ENCODE measurements at places on chromosomes 6 and 20.

- DNase-seq: no peak
Observed at GRCh38 chr6:143699430-143699825, 21.7 kb downstream of the PHACTR2 start.

DNA sequence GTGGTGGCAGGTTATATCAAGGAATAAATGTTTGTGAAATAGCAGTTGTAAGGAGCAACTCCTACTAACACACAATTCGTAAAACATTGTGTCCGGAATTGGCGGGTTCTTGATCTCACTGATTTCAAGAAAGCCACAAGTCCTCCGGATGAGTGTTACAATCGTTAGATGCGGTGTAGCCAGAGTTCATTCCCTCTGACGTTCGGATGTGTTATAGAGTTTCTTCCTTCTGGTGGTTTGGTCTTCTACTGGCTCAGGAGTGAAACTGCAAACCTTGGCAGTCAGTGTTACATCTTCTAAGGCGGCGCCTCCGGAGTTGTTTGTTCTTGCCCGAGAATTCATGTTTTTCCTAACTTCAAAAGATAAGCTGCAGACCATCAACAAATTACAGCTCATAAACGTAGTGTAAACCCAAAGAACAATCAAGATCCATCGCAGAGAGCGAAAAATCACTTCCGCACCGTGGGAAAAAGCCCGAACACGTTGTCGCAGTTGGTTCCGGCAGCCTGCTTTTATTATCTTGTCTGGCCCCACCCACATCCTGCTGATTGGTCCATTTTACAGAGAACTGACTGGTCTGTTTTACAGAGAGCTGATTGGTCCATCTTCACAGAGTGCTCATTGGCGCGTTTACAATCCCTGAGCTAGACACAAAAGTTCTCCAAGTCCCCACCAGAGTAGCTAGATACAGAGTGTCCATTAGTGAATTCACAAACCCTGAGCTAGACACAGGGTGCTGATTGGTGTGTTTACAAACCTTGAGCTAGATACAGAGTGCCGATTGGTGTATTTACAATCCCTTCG, 58.2 kb downstream of the TRIM27 start:
- DNase-seq: peak; percentile 26

DNA sequence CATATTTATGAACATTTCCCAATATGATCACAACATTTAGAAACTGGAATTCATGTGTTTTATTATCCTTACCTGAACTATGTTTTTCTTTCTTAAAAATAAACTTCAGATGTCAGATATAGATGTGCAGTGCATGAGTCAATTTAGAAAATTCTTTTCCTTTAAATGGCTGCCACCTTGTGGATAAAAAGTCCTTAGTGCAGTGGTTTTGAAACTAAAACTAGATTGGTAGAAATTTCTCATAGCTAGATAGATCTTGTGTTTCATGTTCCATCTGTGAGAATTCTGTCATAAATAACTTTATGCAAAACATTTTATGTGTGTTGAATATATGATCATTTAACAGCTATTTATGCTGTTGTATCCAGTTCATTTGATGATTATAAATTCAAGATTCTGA, 134.9 kb downstream of the KLHL32 start:
- DNase-seq: no peak

DNA sequence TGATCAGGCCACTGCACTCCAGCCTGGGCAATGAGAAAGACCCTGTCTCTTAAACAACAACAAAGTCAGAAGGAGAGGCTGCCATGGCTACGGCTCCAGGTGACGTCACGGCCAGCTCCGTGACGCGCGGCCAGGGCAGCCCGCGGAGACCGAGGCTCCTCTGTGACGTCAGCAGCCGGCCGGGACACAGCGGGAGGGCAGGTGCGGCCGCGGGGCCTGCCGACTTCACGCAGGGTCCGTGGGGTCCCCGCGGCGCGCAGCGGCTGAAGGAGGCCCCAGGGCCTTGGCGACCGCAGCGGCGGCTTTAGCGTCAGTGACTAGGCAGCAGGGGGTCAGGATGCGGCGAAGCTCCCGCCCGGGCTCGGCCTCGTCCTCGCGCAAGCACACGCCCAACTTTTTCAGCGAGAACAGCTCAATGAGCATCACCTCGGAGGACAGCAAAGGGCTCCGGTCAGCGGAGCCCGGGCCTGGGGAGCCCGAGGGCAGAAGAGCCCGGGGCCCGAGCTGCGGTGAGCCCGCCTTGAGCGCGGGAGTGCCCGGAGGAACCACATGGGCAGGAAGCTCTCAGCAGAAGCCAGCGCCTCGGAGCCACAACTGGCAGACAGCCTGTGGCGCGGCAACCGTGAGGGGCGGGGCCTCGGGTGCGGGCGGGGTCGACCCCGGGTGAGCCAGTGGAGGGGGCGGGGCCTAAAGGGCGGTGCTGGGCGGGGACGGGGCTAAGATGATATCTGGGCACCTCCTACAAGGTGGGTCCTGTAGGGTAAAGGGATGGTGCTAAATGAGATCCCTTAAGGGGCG, at the start of gene SPAG4:
Gene SPAG4 (plus strand): TSS at position 163 of the 798 bp plus-strand sequence. CDS start 175 bp downstream, at position 338.
- DNase-seq: peak; percentile 100

GRCh38 chr6:145648149-145648548, 87.2 kb downstream of the EPM2A start:
- DNase-seq: no peak

DNA sequence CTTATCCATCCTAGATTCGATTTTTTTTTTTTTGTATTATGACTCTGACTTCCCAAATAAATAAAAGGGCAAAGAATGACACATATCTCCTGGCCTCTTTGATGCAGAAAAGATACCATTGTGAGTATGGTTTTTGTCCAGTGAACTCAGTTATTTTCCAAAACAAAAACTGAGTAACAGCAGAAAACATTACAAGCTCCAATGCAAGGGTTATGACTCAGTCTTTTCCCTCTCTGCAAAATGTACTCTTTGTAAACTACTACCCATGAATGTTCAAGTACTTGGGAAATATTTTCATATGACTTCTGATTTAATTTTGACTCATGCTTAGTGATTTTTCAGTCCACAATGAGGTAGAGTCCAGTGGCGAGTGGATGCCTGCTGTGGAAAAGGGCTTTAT, 355.3 kb downstream of the RNF144B start:
- no peak for DNase-seq

DNA sequence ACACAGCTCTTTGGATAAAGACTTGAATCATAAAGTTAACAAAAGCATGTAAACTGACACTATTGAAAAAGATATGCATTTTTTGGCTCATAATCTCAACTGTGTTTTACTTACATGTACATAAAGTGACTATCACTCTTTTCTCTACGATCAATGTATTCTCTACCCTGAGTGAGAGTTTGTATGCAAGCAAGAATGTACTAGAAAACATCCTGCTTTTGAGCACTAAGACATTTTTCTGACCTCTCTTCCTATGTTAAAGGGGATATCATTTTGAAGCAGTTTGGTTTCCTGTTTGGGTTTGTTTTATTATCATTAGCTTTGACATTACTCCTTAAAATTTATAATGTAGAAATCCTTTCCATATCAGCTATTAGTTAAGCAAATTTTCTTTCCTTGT, 910.8 kb downstream of the C6orf118 start:
- no peak for DNase-seq

DNA sequence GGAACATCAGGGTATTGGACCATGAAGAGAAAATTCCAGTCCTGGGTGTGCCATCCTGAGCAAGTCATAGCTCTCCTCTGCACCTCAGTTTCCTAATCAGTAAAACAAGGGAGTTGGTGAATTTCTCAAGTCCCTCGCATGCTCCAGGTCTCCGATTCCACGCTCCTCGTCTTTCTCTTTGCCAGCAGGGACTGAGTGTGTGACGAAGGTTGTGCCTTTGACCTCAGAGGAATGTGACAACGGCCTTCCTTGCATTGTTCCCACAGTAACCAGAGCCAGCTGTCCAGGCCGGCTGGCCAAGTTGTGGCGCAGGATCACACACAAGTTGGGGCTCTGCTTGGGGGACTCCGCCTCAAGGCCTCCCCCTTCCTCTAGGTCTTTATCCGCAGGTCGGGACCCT, 217.3 kb downstream of the ATXN1 start:
- DNase-seq: peak; percentile 62

GRCh38 chr6:10847684-10848083, 9.3 kb upstream of the MAK start:
- DNase-seq: no peak

DNA sequence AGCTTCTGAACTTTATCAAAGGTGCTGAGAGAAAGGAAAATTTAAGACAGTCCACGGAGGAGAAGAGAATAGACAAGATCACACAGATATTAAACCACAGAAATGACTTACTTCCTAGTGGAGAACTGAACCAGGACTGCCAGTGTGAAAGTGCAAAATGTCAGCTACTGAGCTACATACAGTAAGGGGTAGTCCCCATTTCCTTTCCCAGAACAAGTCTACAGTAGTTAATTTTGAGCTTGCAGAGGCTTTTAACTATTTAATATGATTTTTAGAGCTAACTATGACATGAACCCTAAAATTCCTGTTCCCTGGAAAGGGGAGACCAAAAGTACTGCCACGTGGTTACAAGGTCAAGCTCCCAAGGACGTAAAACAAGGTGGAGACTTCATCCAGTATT, 45.1 kb downstream of the CEP85L start:
- no peak for DNase-seq

GRCh38 chr6:14593286-14593685, 475.7 kb downstream of the CD83 start:
- DNase-seq: no peak
